ENCODE measurements at places on chromosomes 3 and 15. TPM values are rescaled to one million over a fixed set of nuclear protein-coding genes. Genes with fewer than 3 reads are reported as not detected.

- no peak for DNase-seq
Measured at GRCh38 chr3:111332488-111333080, 209.4 kb upstream of the CD96 start.

GRCh38 chr3:24598695-24599470 lies 104.2 kb upstream of the THRB start:
- peak; percentile 22 for DNase-seq

DNA sequence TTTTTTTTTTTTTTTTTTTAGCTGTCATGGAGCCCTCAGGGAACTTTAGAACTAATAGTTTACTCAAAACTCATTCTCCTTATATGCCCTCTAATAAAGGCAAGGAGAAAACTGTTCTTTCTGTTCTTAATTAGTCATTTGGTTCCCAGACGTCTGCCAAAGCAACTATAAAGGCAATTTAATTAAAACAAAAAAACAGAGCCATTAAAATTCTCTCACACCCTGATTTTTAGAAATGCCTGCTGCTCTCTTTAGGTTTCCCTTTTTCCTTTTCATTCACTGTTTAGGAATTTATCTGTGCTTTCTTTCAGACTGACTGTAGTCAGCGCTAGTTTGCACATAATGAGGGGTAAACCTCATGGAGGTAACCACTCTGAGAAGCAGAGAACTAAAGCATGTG lies 463.6 kb upstream of the THRB start:
- no peak for DNase-seq

DNA sequence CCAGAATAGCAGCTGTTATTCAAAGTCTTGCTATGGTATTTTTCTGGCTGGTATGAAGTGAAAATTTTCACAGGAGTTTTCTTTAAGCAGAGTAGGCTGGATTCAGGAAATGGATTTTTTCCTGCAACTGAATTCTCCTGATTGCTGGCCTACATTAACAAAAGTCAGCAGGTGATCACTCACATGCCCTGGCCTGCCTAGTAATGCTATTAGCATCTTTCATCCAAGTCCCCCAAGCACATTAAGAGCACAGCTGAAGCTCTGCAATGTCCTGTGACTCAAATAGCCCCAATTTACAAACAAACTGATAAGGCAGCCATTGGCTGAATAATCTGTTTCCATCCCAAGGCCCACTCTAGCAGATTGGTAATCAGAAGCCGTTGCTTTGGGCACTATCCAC lies 688.3 kb upstream of the LMCD1 start:
- no peak for DNase-seq

GRCh38 chr3:13549623-13550422 lies 898 bp downstream of the FBLN2 start:
- DNase-seq: no peak

DNA sequence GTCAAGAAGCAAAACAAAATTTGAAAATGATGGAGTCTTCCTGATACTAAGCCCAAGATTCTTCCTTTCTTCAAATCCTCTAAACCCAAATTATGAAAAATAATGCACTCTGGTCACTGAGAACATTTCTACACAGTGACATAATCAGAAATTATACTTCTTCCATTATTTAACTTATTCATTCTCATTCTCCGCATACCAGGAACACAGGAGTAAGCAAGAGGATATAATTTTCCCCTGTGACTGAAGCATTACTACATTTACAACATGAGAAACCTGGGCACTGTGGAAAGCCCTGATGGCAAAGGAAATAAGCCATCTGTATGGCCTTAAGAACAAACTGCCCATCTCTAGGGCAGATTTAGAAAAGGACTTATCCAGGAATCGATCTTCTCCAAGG lies 47.0 kb downstream of the EXD1 start:
- no peak for DNase-seq

GNAT1 gene
- under 0.01 TPM for total RNA-seq

- DNase-seq: no peak
Measured at GRCh38 chr15:75725006-75725718, 12.5 kb upstream of the CSPG4 start.

RETNLB gene
- total RNA-seq: not detected

C3orf70 gene
- total RNA-seq: 0.42 TPM

GRCh38 chr3:128942161-128942952 lies 51.5 kb downstream of the CFAP92 start:
- no peak for DNase-seq
